ENCODE measurements at places on chromosomes 1 and 21. TPM values are rescaled to one million over a fixed set of nuclear protein-coding genes. Genes with fewer than 3 reads are reported as not detected.

DNA sequence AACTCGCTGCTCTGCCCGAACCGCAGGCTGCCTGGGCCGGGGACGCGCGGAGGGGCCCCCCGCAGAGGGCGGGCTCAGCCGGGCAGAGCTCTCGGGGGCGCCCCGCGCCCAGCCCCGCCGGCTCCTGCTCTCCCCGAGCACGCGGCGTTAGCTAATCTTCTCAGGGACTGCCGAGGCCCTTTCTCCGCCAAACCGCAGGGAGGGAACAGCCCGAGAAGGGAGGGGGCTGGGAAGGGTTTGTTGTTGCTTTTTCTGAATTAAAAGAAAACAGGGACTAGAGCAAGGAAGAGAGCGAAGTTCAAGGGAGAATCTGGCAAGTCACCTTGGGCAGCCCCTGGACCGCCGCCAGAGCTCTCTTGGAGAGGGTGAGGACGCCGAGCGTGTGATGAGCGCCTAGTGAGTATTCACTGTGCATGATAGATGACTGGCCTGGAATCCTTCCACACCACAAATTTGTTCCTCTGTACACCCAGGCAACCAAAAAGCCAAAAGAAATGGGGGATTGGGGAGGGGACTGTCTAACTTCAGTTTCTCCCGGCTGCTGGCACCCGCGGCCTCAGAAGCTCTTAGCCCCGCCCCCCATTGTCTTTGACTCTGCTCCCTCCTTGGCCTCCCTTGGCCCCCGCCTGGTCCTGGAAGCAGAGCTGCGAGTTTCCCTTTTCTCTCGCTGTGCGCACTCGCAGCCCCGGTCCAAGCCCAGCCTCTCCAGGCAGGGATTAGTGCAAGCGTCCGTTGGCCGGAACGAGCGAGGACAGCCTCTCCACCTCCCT lies 19.7 kb upstream of the LMX1A start:
- DNase-seq = peak; percentile 80

GRCh38 chr1:214638459-214638807 lies 35.4 kb downstream of the CENPF start:
- DNase-seq = no peak

- DNase-seq = no peak
Observed at GRCh38 chr1:36377791-36378492, 7.8 kb downstream of the STK40 start.

Gene DMRTA2
- not detected for total RNA-seq

Gene ARPC5
- total RNA-seq = 84.6 TPM

- no peak for DNase-seq
Observed at GRCh38 chr21:46617267-46618051, 12.6 kb upstream of the S100B start.

Gene PAQR6
- 1.1 TPM for total RNA-seq

DNA sequence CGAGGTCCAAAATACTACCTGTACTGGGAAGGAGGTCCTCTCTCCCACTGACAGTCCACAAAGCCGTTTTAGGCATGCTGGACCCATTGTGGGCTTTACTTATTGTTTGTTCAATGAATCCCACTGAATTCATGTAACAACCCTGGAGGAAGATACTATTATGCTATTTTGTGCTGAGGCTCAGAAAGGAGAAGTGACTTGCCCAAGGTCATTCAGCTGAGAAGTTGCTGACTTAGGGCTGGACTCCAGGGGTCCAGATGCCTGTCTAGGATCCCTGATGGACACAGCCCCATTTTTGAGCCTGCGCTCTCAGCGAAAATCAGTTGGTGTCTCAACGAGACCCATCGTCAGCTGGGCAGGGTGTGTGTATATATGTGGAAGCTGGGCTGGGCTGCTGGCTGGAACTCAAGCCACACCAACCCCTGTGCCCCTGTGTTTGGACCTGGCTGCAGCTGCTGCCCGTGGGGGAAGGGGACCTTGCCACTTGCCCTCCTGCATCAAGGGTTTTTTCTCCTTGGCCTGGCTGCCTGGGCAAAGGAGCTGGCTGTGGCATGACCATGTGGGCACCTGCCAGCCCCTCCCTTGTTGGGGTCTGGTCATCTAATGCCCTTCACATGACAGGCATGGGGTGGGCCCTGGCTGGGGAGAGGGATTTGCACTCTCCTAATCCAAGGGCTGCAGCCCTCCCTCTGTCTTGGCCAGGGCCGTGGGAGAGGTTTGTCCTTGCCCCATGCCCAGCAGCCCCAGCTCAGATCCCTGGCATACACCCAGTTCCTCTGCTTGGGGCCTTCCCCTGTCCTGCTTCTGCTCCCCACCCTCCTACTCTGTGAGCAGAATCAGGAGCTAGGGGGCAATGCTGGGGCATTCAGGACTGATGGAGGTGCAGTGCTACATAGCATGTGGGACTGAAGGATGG lies 15.0 kb downstream of the KCNQ4 start:
- DNase-seq = no peak

GRCh38 chr1:76238094-76238628 lies 163.6 kb downstream of the ST6GALNAC3 start:
- no peak for DNase-seq

Gene CSDE1
- total RNA-seq = 879 TPM

DNA sequence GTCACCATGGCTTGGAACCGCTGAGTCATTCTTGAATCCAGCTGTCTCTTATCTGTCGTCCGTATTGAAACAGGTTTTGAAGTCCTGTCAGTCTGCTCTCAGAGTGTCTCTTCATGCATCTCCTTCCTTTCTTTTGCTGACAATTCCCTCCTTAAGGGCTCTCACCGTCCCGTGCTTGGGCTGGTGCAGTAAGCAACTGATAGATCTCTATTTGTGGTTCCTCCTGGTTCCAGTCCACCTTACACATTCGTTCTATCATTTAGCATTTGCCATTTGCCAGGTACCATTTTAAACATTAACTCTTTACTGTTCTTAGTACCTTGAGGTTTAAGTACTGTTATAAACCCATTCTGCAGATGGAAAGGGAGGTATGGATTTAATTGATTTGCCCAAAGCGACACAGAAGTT lies 88.9 kb downstream of the DYRK1A start:
- DNase-seq = no peak

GRCh38 chr1:6157132-6157527 lies 23.0 kb downstream of the CHD5 start:
- no peak for DNase-seq

DNA sequence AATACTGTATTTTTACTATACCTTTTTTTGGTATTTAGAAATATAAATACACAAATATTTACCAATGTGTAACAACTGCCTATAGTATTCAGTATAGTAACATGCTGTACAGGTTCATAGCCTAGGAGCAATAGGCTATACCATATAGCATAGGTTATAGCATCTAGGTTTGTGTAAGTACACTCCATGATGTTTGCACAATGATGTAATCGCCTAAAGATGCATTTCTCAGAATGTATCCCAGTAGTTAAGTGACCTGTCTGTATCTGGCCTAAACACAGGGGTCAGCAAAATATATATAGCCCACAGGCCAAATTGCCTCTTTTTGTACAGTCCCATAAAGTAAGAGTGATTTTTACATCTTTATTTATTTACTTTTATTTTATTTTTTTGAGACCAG lies 24.2 kb downstream of the ZBTB8OS start:
- no peak for DNase-seq

DNA sequence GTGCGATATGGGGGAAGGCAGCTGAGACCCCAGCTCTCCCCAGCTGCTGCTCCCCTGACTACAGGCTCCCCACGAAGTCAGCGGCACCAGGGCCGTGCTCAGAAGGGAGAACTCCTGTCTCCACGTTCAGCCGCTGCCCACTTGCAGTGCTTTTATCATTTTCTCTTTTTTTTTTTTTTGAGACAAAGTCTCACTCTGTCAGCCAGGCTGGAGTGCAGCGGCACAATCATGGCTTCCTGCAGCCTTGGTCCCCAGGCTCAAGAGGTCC lies 933 bp upstream of the FTCD start:
- DNase-seq = peak; percentile 12

Gene S100A4
- total RNA-seq = 344 TPM

GRCh38 chr1:213131851-213132655 lies 81.0 kb downstream of the RPS6KC1 start:
- DNase-seq = no peak

GRCh38 chr1:200670242-200671118 lies 773 bp upstream of the DDX59 start:
- no peak for DNase-seq

Gene OR2G6
- total RNA-seq = not detected

Gene WNT2B
- total RNA-seq = 10.3 TPM

DNA sequence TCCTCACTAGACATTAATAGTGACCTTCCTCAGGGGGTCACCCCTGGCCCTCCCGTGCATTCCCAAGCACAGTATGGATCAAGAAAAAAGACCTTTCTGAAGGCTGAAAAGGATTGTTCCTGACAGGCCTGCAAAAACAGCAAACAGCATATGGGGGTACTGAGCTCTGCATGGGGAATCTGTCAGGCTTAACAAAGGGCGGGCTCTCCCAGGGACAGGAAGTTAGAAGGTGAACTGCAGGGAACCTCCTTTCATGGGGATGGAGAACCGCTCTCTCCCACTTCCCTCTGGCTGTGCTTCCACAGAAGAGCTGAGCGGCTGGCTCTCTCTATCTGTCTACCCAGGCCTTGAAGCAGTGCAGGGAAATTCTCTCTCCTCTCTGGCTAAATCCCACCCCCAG lies 91.7 kb downstream of the DTL start:
- no peak for DNase-seq

Gene PLEKHO1
- total RNA-seq = 38.5 TPM

DNA sequence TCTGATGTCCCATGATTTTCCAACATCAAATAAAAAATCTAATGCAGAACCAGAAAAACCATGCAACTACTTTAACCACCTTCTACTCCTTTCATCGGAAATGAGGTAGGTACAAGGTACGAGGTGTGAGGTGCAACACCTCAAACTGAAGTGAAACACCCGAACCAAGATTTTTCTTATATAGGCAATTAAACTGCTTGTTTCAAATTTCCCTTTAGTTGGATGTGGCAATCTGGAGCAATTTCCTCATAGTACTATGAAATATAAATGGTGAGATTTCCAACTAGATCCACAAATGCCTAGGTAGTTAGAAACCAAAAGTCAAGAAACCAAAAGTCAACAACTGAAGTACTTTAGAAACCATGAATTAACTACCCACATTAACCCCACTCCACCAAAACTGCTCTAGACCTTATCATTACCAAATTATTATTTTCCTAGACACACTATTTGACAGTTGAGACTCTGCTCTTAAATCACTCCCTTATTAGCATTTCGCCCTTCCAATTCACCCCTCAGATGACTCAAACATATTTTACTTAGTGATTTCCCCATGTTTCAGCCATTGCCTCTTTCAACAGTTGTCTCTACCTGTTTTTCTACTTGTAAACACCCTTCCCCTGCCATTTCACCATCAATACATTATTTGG lies 37.8 kb downstream of the FUBP1 start:
- no peak for DNase-seq

Gene BMP8B
- 0.24 TPM for total RNA-seq

Gene GPR25
- total RNA-seq = not detected

GRCh38 chr1:2290595-2291510 lies 62.7 kb downstream of the SKI start:
- peak; percentile 59 for DNase-seq

Gene DNALI1
- 7.4 TPM for total RNA-seq
